ENCODE measurements at places on chromosomes 11 and 22. TPM values are rescaled to one million over a fixed set of nuclear protein-coding genes. Genes with fewer than 3 reads are reported as not detected.

The UPB1 gene
- total RNA-seq, result 1.2 TPM

The C22orf15 gene
- total RNA-seq, result 5.9 TPM

The OR8G5 gene
- total RNA-seq, result 0.35 TPM

The SC5D gene
- 56.0 TPM for total RNA-seq

The UCP3 gene
- total RNA-seq, result 3.1 TPM

The PICK1 gene
- 35.4 TPM for total RNA-seq

The CDCA5 gene
- 2.8 TPM for total RNA-seq

The MUC2 gene
- total RNA-seq, result not detected

The ZNF70 gene
- 5.7 TPM for total RNA-seq

The PRRG4 gene
- 12.0 TPM for total RNA-seq

The ABCC8 gene
- 4.9 TPM for total RNA-seq

- no peak for DNase-seq
These were observed 6.5 kb downstream of the SYT13 start for GRCh38 chr11:45279645-45280044.

DNA sequence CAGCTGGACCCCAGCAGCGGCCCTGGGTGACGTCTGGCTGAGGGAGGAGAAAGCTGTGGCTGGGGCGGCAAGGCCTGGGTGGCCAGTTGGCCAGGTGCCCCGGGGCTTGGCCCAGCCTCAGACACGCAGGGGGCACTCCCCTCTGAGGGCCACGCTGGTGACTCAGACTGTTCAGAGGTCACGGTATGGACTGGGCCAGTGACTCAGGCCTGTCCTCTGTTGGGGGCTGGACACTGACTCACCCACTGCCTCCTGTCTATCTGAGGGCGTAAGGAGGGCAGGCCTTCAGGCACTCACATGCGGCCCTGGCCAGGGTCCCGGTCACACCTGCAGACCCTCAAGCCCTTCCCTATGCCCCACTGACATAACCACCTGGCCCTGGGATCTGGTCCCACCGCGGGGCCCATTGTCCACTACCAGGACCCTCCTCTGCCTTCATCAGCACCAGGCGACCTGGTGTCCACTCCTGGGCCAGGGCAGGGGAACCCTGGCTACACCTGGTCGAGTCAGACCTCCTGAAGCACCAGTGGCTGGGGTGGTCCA lies 3.7 kb upstream of the MUC5AC start:
- DNase-seq, result peak; percentile 47

GRCh38 chr11:94754819-94755218 lies 13.3 kb upstream of the AMOTL1 start:
- no peak for DNase-seq

- DNase-seq, result no peak
These were observed 306.1 kb downstream of the C11orf87 start for GRCh38 chr11:109728056-109728455.

DNA sequence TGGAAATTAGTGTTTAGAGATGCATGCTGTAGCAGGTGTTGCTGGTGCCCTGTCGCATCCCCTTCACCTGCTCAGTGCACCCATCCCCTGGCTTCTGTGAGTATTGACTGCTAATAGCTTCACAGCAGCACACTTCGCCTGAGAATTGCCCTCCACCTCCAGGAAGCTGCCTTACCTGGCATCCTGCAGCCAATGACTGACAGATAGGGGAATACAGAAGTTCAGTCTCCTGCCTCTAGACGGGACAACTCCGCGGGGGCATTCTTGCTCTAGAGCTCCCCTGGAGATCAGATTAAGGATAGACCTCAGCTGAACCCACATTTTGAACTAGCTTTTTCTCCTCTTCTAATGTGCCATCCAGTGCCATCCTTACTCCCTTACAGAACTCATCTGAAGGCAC lies 9.3 kb upstream of the CD3E start:
- no peak for DNase-seq

DNA sequence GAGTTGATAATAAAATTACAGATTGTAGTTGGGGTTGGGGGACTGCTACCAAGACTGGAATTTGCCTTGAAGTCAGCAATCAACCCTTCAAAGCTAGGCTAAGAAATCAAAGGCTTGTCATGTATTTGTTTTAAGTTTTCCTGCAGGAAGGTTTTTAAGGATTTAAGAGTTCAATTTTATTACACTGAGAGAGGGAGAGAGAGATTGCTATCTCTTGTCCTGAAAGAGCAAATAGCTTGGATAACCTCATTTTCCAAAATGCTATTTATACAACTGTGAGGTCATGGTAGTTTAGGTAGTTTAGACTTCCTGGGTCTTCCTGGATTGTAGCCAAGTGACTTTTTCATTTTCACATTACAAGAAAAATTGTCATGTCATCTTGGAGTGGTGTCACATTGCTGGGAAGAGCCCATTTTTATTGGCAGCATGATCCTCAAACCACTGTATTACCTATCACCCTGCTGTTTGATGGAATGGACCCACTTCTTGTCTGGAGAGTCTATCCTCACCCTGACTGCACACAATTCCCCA lies 10.1 kb upstream of the PRSS23 start:
- no peak for DNase-seq

GRCh38 chr11:83682611-83682973 lies 396.4 kb upstream of the CCDC90B start:
- no peak for DNase-seq

- no peak for DNase-seq
These were observed 1182.5 kb downstream of the LRRC4C start for GRCh38 chr11:40276960-40277359.

GRCh38 chr11:115221461-115222069 lies 282.6 kb downstream of the CADM1 start:
- no peak for DNase-seq

GRCh38 chr22:46589141-46589748 lies 30.9 kb upstream of the GRAMD4 start:
- DNase-seq, result no peak

DNA sequence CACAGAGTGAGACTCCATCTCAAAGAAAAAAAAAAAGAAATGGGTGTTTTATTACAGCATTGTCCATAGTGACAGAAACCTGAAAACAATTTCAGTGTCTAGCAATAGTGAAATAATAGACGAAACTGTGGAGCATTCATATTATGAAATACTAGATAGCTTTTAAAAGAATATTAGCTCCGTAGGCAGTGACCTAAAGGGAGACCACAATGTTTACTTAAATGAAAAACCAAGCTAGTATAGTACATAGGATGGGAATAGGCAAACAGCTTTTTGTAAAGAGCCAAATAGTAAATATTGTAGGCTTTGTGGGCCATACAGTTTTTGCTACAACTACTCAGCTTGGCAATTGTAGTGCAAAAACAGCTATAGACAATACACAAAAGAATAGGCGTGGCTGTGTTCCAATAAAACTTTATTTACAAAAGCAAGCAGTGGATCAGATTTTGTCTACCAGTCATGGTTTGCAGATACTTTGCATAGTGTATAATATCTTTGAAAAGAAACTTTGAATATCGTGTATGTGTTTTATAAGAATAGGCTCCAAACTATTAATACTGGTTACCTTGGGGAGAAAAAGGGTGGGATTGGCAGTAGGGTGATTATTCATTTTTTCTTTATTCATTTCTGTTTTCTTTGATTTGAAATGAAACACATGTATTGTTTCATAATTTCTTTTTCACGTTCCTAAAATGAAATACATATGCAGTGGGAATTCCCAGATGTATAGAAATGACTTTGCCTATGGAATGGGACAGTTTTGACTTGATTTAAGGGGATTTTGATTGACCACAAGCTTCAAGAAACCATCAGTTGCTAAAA lies 50.7 kb downstream of the PRR5L start:
- no peak for DNase-seq

GRCh38 chr11:63564056-63564774 lies 1.0 kb upstream of the PLAAT2 start:
- no peak for DNase-seq

DNA sequence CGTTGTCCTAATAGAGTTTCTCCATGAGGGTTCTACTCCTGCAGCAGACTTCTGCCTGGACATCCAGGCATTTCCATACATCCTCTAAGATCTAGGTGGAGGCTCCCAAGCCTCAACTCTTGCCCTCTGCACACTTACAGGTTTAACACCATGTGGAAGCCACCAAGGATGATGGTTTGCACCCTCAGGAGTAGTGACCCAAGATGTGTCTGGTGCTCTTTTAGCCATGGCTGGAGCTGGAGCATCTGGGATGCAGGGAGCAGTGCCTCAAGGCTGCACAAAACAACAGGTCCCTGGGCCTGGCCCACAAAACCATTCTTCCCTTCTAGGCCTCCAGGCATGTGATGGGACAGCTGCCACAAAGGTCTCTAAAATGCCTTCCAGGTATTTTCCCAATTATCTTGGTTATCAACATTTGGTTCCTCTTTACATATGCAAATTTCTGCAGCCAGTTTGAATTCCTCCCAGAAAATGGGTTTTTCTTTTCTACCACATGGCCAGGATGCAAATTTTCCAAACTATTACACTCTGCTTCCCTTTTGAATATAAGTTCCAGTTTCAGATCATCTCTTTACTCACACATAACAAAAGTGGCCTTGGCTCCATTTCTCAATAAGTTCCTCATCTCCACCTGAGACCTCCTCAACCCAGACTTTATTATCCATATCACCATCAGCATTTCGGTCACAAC lies 69.5 kb upstream of the GNAZ start:
- no peak for DNase-seq

GRCh38 chr11:45374653-45375059 lies 88.5 kb upstream of the SYT13 start:
- DNase-seq, result no peak

DNA sequence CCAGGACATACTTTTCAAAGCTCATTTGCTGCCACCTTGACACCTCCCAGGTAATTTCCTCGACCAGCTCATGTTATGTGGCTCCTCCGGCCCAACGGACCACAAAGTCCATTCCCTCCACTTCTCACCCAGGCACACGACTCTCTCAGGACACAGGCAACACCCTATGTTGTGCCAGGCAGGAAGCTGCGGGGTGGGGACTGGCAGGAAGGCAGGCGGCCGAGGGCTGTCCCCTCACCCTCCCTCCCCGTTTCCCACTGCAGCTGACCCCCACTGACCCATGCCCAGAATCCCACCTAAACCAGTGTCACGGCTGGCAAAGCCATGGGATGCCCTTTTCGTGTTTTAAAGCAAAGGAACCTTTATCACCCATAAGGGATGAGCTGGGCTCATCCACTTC lies 20.8 kb downstream of the CELSR1 start:
- DNase-seq, result no peak

GRCh38 chr11:94602430-94603372 lies 35.5 kb downstream of the PIWIL4 start:
- DNase-seq, result peak; percentile 62

DNA sequence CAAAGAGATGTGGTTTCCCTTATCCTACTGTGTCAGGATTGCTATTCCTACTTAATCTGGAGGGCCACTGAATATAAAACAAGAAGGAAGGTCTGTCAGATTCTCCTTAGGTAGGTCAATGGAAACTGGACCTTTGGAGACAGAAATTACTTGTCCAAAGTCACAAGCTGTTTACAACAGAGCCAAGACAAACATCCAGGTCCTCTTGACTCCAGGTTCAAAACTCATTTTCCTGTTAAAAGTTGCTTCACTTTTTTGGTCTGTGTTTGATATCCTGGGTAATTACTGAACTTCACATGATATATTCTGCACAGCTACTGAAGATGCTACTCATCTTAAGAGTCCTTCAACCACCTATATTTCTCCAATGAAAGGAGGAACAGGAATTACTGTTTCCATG lies 81.2 kb upstream of the ARHGAP32 start:
- DNase-seq, result no peak

DNA sequence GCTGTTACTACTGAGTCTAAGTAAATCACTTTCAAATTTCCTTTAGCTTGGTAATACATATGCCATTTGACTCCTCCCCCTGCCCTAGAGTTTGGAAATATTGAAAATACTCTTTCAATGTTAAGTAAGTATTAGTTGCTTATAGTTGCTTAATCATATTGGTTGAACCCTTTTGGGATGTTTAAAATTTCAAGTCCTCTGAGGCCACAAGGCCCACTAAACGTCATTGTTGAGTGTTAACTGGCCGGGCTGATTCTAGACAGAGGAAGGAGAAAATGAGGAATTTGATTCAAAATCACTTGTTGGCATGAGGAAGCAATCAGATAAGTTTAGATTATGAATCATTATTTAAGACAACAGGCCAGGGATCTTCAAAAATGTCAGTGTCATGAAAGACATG lies 8.5 kb downstream of the NAV2 start:
- DNase-seq, result no peak

GRCh38 chr22:47000256-47000655 lies 237.8 kb downstream of the TBC1D22A start:
- DNase-seq, result no peak

- no peak for DNase-seq
These were observed 5.9 kb downstream of the PCNX3 start for GRCh38 chr11:65621460-65621859.

GRCh38 chr11:12677131-12677530 lies 2.9 kb downstream of the TEAD1 start:
- DNase-seq, result no peak

GRCh38 chr11:73393479-73394415 lies 17.5 kb downstream of the RELT start:
- DNase-seq, result peak; percentile 80

DNA sequence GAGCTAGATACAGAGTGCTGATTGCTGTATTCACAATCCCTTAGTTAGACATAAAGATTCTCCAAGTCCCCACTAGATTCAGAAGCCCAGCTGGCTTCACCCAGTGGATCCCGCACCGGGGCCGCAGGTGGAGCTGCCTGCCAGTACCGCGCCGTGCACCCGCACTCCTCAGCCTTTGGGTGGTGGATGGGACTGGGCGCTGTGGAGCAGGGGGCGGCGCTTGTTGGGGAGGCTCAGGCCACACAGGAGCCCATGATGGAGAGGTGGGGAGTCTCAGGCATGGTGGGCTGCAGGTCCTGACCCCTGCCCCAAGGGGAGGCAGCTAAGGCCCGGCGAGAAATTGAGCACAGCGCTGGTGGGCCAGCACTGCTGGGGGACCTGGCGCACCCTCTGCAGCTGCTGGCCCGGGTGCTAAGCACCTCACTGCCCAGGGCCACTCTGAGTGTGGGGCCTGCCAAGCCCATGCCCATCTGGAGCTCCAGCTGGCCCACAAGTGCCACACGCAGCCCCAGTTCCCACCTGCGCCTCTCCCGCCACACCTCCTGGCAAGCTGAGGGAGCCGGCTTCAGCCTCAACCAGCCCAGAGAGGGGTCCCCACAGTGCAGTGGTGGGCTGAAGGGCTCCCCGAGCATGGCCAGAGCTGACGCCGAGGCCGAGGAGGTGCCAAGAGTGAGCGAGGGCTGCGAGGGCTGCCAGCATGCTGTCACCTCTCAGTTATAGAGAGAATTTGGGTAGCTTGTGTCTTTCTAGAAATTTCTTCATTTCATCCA lies 417.6 kb downstream of the METTL15 start:
- DNase-seq, result no peak

- DNase-seq, result no peak
These were observed 47.0 kb upstream of the ALKBH3 start for GRCh38 chr11:43833657-43834073.

DNA sequence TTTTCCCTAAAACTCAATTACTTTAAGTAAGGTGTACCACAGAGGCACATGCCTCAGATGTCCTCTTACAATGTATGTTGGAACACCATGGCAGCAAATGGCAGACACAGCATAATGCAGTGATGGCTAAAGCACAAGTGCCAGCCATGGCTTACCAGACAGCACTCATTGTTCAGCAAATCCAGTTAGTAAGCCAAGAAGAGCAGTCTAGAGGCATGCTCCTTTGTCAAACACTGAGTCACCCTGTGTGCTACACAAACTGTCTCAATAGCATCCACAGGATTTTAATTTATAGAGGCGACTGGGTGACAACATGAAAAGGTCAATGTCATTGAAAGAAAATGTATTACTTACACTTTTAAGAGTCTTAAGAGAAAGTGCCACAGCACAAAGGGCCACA lies 140.6 kb downstream of the KCNA4 start:
- no peak for DNase-seq
